ENCODE measurements at places on chromosomes 3 and 15.

- no peak for DNase-seq
These were observed 168.4 kb downstream of the PDE8A start for GRCh38 chr15:85150130-85150480.

GRCh38 chr15:100383302-100384107 is 41.7 kb upstream of the ADAMTS17 start:
- no peak for DNase-seq

- no peak for DNase-seq
These were observed 11.7 kb upstream of the SAMMSON start for GRCh38 chr3:69987833-69988232.

DNA sequence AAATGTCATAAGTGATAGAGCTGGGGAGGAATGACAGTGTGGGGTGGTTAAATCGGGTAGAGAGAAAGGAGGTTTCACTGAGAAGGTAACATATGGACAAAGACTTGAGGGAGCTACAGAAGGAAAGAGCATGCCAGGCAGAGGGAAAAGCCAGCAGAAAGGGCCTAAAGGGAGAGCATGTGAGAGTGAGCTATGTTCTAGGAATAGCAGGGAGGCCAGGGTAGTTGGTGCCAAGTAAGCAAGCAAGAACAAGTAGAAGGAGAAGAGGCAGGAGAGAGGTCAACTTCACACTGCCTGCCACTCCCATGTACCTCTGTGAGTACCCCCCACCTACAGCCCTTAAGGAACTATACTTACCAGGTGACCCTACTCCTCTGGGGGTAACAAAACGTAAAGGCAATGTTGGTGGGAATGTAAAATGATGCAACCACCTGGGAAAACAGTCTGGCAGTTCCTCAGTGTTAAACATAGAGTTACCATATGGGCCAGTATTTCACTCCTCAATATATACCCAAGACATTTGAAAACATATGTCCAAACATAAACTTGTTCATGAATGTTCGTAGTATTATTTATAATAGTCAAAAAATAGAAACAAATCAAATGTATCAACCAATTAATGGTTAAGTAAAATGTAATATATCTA is 67.6 kb downstream of the SFMBT1 start:
- DNase-seq: no peak

- no peak for DNase-seq
These were observed 55.7 kb upstream of the RYK start for GRCh38 chr3:134306320-134306719.

DNA sequence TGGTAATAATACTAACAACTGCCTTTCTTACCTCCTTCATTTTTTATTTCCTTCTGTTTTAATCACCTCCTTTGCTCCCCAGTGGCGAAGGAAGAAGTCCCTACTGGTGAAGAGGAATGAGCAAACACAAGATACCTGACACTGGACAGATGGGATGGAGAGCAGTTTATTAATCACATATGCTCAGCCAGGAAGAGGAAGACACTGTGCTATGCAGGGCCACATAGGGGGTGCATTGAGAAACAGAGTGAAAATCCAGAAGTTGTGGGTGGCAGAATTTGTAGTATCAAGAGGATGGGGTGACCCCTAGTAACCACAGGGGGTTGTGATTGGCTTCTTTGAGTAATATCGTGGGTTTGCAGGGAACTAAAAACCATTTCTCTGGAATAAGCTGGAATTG is 1041.9 kb downstream of the OTOL1 start:
- no peak for DNase-seq

DNA sequence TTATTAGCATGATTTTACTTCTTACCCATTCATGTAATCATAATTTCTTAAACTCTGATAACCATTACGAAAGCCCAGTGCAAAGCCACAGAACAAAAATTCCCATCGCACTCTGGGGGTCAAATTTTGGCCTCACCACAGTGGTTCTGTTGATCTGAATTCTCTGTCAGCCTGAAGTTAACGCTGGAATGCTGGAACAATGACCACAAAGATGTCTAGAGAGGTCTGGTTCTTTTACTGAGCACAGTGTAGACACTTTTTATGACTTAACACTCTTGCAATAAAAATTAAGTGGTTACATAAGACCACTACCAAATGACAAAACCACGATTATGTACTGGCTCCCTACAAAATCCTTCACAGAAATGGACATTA is 94.7 kb downstream of the PDZRN3 start:
- no peak for DNase-seq

DNA sequence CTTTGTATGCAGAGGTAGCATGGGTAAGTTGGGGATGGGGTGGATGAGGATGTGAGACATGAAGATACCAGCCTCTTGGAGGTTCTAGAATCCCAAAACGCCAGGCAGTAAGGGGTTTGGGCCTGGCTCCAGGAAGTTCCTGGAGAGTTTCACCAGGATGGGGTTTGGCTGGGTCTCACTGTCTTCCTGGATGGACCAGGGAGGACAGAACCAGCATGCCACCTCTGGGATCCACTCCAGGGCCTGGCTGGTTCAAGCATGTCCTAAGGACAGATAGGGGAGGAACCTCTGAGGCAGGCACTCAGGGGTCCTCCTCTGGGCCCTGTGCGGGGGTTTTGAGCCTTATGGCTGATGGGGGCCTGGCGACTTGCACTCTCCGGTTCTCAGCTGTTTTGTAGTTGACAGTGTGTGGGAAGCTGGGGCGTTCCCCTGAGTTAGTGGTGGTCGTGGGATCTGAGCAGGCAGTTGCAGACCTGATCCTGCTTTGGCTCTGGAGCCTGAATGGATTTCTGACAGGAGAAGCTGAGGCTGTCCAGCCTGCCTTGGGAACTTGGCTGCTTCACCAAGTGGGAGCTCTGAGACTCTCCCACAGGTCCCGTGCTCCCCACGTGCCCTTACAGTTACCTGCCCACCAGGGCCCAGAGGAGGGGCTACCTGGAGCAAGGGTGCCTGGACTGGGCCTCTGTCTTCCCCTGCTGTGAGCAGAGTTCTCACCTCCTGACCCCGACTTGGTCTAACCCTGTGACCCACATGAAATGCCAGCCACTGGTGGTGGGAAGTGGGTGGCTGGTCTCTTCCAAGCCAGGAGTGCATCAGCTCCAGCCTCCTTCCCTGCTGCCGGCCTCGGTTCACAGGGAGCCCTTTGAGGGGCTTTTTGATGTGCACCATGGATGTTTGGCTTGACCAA is 128.4 kb downstream of the EEFSEC start:
- DNase-seq: no peak

GRCh38 chr15:67897646-67898339 is 57.9 kb upstream of the RNU6-1 start:
- no peak for DNase-seq

GRCh38 chr3:110506890-110507289 is 564.7 kb upstream of the NECTIN3 start:
- DNase-seq: no peak

DNA sequence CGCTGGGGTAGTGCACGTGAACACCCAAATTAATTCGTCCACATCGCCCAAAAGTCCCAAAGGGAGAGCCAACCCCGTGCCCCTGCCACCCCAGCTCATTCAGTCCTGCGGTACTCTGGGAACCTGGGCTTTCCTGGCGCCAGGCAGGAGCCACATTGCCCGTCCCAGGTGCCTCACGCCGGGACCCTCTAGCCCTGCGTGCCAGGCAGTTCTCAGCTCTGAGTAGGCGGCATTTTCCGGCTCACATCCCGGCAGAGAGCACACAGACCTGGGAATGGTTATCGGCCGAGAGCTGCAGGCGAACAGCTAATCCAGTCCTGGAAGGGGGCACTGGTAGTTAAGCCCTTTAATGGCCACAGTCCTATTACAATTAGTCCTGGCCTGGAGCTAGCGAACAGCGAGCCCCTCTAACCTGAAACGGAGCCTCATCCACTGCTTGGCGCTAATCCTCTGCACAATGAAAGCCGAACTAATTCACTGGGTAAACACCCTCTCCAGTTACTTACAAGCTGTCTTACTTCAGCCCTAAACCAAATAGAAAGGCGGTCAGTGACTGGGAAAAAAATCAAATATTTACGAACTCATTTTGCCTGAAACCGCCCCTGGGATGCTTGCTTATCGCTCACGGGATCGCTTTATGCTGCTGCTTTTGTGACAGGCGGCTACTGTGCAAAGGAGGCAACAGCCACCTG is 254.6 kb upstream of the SOX14 start:
- no peak for DNase-seq

DNA sequence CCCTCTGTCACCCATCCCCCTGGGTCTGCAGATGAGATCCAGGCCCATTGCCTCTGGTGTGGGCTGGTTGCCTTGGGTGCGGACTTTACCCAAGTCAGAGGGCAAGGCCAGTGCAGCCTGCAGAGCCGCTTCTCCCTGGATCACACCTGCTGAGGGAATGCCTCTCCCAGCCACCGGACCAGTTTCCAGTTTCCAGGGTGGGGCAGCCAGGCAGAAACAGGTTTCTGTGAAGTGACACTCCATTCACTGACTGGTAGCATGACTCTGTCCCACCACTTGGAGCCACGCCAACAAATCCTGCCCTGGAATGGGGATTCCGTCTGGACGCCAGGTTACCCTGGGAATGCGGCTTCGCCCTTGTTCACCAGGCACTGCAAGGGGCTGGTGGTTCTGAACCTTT is 30.0 kb downstream of the PAQR5 start:
- DNase-seq: no peak

- DNase-seq: no peak
These were observed 34.2 kb upstream of the SKIL start for GRCh38 chr3:170323331-170323730.

DNA sequence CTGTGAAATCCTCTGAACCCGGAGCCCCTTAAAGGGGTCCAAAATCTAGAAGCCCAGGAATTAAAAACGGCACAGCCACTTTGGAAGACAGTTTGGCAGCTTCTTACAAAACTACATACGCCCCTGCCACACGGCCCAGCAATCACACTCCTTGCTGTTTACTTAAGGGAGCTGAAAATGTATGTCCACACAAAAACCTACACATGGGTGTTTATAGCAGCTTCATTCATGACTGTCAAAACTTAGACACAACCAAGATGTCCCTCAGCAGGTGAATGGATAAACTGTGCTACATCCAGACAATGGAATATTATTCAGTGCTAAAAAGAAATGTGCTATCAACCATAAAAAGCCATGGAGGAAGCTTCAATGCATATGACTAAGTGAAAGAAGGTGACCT is 162.5 kb downstream of the NUP210 start:
- no peak for DNase-seq

DNA sequence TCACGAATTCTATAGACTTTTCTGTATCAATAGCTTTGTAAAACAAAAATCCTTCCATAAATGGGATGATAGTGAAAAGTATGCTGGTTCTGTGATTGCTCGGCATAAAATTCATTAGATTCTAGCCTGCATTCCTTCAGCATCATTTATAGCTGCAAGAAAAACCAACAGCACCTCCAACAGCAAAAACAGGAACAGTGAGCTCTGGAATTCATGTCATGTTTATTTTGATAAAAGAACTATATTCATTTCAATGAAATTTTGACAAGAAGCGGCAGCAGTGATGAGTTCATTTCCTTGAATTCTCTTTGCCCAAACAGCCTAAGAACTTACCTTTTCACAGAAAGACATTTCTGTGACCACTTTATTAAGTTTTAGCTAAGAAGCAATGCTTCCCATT is 515.2 kb upstream of the CCDC54 start:
- no peak for DNase-seq

DNA sequence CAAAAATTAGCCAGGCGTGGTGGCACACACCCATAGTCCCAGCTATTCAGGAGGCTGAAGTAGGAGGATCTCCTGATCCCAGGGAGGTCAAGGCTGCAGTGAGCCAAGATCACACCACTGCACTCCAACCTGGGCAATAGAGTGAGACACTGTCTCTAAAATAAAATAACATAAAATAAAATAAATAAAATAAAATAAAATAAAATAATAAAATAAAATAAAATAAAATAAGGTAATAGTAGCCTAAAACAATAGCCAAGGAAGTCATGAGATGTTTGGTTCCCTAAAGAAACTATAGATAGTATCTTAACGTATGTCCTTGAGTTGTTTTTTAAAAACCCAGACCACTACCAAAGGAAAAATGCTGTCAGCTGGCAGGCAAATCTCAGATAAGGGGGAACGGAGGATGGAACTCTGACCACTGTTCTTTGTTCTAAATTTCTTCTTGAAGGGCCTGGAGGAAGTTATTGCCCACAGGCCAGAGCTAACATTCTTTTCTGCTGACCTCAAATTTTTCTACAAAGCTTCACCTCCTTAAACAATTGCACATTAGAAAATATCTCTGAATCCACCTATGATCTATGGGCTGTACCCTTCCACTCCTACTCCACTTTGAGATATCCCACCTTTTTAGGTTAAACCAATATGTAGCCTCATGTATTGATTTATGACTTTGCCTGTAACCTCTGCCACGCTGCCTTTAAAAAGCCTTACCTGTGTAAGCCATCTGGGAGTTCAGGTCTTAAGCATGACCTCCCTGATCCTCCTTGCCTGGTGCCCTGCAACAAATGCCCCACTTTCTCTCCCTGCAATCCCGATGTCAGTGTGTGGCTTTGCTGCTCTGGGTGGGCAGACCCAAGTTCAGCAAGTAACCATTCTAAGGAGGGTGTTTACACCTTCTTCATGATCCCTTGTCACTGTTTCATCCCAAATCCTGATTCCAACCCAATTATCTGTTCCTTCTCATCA is 126.2 kb upstream of the BHLHE40 start:
- no peak for DNase-seq

GRCh38 chr3:180913581-180914404 is 1.3 kb downstream of the FXR1 start:
- no peak for DNase-seq
